ENCODE measurements at places on chromosomes 6 and 20. TPM values are rescaled to one million over a fixed set of nuclear protein-coding genes. Genes with fewer than 3 reads are reported as not detected.
A peak's percentile ranks its signal among the peaks of the same experiment; 100 is the strongest.

DNA sequence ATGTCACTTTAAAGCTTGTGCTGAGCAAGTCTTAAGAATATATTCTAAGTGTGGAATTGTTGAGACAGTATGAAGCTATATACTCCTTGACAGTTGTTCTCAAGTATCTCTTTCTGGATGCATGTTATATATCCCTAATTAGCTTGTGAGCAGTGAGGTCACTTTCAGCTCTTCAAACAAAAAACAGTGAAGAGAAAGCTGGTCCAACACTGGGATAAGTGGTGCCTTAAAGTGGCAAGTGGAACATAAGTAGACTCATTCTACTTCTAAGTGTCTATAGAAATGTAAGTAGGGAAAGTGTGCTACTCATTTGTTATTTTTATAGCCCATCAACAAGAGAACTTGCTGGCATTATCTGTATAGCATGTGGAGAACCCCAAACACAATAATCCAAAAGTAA is 133.1 kb upstream of the BACH2 start:
- no peak for DNase-seq

The PTK6 gene
- total RNA-seq = 0.87 TPM

DNA sequence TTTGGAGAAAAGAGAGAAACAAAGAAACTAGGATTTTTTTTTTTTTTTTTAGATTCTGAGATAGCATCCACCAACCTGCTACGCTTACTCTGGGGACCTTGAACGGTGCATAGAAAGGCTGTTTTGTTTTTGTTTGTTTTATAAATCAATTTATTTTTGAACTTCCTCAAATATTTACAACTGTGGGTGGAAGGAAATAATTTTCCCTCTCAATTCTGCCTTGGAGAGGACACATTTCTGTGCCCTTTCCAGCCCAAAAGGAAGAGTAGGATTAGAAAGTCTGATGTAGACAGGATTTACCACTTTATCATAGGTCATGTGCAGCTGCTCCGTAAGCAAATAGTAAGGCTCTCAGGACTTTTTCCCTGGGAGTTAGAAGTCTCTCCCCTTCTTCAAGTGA is 190.5 kb downstream of the NKAIN2 start:
- DNase-seq = no peak

- peak; percentile 70 for DNase-seq
Measured at GRCh38 chr6:7542065-7542873, 798 bp downstream of the DSP start.

The PLEKHG1 gene
- 3.1 TPM for total RNA-seq

The BPIFB1 gene
- 0.32 TPM for total RNA-seq

The GHRH gene
- not detected for total RNA-seq

DNA sequence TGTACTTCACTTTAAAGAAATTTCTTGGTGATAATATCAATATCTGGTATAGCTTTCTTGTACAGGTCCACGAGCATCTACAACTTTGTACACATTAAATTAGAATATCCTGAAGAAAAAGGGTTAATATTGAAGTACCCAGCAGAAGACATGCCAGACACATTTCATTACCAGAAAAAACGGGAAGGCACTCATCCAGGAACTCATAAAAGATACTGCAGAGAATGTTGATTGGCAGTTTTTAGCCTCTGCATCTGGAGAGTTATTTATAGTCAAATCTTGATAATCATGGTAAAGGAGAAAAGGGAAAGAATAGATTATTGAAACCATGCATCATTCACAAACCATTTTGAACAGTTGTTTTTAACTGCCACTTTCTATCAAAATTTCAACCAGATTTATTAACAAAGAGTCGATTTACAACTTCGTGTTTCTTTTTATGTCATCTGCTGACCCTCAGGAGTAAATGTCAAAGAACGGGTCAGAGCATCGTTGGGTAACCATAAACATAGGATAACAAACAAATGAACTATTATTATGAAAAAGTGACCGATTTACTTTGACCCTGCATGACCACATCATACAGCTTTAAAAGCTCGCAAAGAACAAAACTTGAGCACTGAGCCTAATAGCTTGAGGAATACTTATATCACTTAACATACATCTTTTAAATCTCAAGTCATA is 229.2 kb upstream of the SGK1 start:
- no peak for DNase-seq
